ENCODE measurements at places on chromosomes 3 and 15. TPM values are rescaled to one million over a fixed set of nuclear protein-coding genes. Genes with fewer than 3 reads are reported as not detected.

The ATP2B2 gene
- total RNA-seq: not detected

The CHST14 gene
- total RNA-seq: 35.5 TPM

The COL6A6 gene
- not detected for total RNA-seq

- DNase-seq: no peak
Measured at GRCh38 chr3:54792584-54792983, 135.3 kb downstream of the LRTM1 start.

- no peak for DNase-seq
Measured at GRCh38 chr3:122962149-122962548, 65.4 kb downstream of the SEMA5B start.

DNA sequence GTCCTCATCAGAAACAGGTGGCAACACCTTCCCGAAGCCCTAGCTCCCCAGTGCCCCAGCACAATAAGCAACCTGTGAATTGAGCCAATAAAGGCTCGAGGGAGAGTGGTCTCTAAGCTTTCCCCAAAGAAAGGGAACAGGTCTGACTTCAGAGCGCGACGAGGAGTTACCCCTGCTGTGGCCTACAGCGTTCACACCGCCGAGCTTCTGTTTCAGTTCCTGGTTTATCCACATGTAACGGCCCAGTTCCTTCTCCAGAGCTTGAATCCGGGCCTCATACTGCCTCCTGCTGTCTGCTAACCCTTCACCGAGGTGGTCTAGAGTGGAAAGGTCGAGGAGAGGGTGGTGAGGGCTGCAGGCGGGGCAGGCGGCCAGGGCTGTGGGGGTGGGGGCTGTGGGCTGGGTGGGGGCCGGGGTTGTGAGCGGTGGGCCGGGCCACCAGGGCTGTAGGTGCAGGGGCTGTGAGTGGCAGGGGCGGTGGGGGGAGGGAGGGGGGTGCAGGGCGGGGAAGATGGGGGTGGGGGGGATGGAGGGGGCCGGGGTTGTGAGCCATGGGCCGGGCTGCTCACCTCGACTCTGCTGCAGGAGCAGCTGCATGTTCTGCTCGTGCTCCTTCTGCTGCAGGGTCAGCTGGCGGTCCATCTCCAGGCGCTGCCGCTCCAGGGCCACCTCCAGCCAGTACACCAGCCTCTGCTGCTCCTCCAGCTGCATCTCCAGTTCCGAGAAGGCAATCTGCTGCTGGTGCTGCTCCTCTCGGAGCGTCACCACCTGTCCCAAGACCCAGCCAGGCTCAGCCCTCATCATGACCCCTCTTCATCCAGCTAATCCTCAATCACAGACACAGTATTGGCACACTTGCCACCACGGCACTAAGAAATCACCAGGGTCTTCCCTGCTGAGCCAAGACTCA, 26.2 kb downstream of the KIF7 start:
- no peak for DNase-seq

DNA sequence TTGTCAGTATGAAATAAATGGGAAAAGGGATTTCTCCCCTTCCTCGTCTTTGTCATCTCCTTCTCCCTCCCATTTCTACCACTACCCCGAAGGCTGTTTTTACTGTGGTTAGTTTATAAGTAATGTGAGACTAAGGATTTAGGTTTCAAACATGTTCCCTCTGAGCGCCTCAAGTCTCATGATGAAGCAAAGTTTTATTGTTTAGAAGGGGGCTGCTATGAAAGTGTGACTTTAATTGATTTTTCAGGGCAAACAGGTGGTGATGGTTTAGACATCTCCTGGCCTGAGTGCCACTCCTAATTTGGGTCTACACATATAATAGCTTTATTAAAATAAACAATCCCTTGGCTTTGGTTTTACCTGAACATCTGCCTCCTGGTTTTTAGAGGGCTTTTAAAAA, 185.5 kb downstream of the MCTP2 start:
- DNase-seq: no peak

Data from M059J (cell line).